ENCODE measurements at places on chromosomes 12 and 14.

DNA sequence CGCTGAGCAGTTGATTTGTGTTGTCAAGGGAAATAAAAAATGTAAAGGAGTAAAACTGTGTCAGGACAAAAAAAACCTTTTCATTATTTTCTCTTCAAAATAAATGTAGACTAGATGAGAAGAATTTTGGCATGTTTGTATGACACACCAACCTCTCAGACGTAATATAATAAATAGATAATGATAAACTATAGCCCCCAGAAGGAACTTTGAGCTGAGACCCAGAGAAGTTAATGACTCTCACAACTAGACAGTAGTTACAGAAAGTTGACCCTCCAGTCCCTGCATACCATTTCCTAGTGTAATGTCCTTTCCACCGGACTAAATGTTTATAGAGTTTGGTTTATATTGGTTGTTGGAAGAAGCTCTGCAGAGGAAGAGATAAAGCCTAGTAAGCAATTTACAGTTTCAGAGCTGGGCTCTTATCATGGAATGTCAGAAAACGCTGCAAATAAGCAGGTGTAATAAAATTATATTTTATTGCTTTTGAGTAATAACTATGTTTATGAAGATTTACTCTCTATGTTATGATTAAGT lies 97.3 kb downstream of the TRHDE start:
- DNase-seq: no peak

GRCh38 chr12:128137140-128137539 lies 129.8 kb upstream of the TMEM132C start:
- DNase-seq: no peak

DNA sequence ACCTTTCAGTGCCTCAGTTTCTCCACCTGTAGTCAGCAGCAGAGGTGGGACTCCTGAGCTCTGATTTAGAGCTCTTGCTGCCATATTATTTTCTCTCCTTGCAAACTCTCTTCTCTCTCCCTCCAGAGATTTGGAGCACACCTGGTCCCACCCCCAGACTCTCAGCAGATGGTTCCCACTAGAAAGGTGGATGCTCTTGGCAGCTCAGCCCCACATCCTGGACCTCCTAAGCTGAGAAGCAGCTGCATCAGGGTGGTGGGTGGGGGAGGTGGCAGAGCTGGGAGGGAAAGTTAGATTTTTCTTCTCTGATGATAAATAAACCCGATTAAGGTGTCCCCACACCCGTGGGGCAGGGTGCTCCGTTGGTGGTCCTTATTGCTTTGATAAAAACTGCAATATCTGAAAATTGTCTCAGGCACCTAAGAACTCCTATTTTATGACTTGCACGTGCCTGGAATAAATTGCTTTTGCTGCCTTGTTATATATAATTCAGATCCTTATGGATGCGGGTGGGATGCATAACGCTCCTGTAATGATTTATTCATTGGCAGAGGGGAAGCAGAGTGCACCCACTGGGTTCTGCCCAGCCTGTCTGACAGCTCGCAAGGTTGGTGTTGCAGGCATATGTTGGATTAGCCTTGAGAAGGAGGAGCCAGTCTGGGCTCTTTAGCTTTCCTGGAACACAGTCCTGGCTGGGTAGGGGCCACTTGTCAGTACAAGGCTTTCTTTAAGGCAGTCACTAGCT lies 214.2 kb downstream of the SUDS3 start:
- DNase-seq: no peak

GRCh38 chr12:56521209-56521589 lies 421 bp upstream of the RBMS2 start:
- DNase-seq: no peak

- no peak for DNase-seq
These were observed 55.3 kb upstream of the FGD4 start for GRCh38 chr12:32344047-32344446.

All from GM03348 (cell line).